IMR-90 (cell line): ENCODE measurements at places on chromosomes 13 and 19. TPM values are rescaled to one million over a fixed set of nuclear protein-coding genes. Genes with fewer than 3 reads are reported as not detected.

- no peak for DNase-seq
Observed at GRCh38 chr19:56321989-56322440, 7.4 kb upstream of the ZSCAN5A start.

GRCh38 chr13:97135883-97136282 lies 86.2 kb upstream of the MBNL2 start:
- DNase-seq: no peak

DNA sequence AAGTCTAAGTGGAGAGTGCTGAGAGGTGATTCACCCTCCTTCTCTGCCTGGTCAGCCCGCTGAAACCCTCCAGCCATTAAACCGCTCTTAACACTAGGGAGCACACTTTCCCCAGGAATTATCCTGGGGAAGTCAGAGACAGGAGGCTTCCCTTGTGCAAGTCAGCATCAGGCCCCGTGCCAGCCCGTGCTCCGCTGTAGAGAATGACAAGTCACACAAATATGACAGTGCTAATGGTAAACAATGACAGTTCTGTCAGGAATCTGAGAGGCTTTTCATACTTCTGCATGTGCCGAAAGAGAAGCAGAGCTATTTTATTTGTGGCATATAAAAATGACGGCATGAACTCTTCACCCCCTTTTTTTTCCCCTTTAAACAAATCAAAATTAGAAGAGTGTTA lies 816.9 kb upstream of the SLC10A2 start:
- peak; percentile 95 for DNase-seq

- DNase-seq: peak; percentile 43
Observed at GRCh38 chr19:3606690-3607289, at the start of gene TBXA2R. Gene TBXA2R, minus strand, starts transcription at chr19:3606875. Its CDS starts 6,241 bp downstream, at chr19:3600634.

- DNase-seq: no peak
Observed at GRCh38 chr13:75907044-75907443, 270.9 kb downstream of the LMO7 start.

DNA sequence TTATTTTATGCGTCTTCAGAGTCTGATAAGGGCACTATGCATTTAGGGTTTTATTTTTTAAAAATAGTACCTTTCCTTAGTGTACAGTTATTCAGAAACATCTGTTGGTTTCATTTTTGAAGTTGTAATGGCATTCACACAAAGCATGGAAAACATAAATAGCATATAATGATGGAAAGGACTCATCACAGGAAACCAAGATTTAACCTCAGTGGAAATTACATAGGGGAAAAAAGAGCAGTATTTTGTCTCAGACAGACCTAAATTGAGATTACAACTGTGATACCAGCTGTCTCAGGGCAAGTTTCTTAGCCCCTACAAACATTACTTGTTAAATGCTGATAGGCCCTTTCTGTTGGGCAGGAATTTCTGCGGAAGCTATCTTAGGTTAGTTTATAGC lies 57.2 kb downstream of the NHLRC3 start:
- no peak for DNase-seq

- peak; percentile 69 for DNase-seq
Observed at GRCh38 chr13:75489502-75490263, 7.7 kb upstream of the TBC1D4 start.

The ZSCAN5C gene
- total RNA-seq: not detected in 2 replicates

The MRPS12 gene
- total RNA-seq: 26.4 and 26.7 TPM in 2 replicates

The BLOC1S3 gene
- total RNA-seq: 0.83 and 1.1 TPM in 2 replicates

The NOVA2 gene
- total RNA-seq: not detected in 2 replicates
